ENCODE measurements at places on chromosomes 7 and 10.

- DNase-seq: no peak
Observed at GRCh38 chr10:57468894-57469432, 798.7 kb downstream of the IPMK start.

GRCh38 chr7:135713836-135714470, 14.0 kb downstream of the SLC13A4 start:
- DNase-seq: no peak

- no peak for DNase-seq
Observed at GRCh38 chr7:132103718-132104117, 472.6 kb downstream of the PLXNA4 start.

DNA sequence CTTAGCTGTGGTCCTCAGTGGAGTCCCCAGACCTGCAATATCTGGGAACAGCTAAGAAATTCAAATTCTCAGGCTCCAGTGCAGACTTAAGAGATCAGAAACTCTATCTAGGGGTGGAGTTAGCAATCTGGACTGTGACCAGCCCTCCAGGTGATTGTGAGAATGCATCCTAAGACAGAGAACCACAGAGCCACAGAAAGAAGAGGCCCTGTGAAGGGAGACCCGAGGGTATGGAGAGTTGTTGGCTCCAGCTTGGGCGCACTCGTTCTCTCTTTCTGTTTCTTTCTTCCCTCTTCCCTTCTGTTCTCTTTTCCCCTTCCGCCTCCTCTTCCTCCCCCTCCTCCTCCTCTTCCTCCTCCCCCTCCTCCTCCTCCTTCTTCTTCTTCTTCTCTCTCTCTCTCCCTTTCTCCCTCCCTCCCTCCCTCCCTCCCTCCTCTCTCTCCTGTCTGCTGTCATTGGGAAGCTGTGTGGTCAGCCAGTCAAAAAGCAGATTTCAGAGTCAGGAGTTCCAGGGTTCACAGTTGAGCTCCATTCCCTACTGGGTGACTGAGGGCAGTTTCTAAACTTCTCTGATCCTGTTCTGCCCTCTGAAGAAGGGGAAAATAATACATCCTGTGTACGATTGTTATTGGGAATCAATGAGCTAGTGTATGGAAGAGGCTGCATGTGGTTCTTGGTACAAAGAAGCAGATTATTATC, 62.1 kb upstream of the STEAP1B start:
- DNase-seq: no peak

- no peak for DNase-seq
Observed at GRCh38 chr7:131895541-131896164, 339.2 kb upstream of the PODXL start.

GRCh38 chr7:111029574-111030251, 61.2 kb upstream of the LRRN3 start:
- peak; percentile 63 for DNase-seq

- DNase-seq: no peak
Observed at GRCh38 chr10:30822693-30823465, 193.3 kb upstream of the LYZL2 start.

DNA sequence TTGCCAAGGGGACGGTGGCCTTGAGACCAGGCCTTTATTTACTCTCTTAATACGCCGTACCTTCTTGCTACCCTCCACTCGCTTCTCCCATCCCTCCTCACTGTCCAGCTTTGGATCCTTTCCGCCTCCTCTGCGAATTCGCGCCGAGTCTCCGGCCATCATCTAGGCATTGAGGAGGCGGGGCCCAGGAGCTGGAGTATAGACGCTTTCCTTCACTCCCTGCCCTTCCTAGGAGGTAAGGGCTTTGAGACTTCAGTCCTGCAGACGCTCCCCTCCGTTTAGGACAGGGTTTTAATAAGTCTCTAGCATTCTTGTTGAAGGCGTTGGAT, 538 bp downstream of the TFAM start:
- DNase-seq: no peak

GRCh38 chr7:105209433-105209832, 179.3 kb downstream of the SRPK2 start:
- DNase-seq: no peak

- no peak for DNase-seq
Observed at GRCh38 chr7:2937701-2938513, 93.8 kb upstream of the GNA12 start.

DNA sequence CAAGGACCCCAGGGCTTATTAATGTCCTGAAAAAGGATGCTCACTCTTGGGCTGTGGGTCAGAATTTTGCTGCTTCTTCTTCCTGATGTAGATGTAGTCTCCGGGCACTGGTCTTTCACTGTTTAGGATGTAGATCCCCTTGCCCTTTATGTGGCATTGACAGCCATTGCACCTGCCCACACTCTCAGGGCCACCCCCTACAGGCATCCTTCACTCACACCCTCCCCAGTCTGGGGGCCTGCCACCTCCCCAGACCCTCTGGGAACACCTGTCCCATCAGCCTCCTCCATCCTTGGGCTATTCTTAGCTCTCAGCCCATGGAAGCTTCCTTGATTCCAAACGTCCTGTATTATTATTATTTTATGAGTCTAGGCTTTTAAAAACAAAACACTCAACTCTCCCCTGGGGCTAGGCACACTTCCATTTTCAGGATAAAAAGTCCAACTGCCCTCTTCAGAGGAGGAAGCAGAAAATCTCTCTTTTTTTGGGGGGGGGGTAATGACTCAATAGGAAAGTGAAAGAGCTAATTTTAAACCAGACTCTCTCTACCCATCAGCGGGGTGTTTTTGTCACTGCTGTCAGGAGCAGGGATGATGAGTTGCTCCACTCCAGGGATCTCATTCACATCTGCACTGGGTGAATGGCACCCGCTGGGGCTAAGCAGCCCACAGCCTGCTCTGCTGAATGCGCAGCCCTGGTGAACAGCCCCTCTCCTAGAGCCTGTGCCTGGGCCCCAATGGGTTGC, 11.5 kb upstream of the KLRG2 start:
- DNase-seq: no peak

DNA sequence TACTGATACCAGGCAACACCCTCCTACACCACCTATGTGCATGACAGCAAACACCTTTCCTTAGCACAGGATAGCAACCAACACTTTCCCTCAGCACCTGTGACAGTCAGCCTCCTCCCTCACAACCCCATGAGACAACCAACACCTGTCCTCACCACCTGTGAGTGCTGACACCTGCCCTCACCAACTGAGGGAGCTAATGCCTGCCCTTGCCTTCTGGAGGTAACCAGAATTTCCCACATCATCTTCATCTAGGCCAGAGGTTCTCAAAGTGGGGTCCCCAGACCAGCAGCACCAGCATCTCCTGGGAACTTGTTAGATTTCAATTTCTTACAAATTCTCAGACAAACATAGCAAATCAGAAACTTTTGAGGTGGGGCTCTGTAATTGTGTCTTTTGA, 112.5 kb downstream of the GRID1 start:
- no peak for DNase-seq

DNA sequence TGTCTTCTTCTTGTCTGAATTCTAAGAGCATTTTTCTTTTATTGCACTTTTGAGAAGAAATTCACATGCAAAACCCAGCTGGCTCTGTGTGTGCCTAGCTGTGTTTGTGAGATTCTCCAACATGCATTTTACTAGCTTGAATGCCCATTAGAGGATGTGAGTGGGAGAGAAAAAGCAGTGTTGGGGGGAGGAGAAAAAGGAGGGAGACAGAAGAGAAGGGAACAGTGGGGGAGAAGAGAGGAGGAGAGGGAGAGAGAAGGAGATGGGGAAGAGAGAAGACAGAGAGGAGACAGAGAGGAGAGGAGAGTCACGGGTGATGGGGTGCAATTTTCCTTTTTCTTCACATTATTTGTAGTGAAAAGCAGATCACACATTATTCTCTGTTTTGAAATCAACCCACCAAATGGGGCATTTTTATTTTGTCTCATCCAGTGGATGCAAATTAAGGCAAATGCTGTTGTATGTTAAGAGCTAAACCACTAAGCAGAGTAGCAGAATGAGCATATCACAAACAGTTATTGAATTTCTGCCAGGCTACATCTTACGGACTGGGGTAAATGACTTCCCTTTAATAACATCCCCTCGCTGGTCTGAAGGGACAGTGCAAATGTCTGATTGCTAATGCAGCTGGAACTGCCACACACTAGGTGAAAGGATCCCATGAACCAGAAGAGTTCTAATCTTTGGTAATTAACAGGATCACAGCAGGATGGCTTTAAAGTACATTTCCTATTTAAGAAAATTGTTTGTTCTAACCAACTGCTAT, 849 bp downstream of the LRRN3 start:
- DNase-seq: no peak

DNA sequence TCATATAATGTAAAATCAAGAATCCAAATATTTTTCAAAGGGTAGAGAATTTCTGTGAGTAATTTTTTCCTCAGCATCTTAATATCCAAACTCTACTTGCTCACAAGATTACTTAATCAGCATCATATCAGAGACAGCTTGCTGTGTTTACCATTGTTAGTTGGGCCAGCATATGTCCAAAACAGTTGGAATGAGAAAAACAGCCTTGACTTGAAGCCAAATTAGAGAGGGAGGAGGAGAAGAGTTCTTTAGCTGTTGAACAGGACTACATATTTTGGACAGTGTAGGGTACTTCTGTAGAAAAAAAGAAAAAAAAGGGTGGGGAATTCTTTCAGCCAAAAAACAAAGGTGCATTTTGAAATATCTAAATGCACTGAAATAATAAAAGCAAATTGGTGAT, 69.8 kb downstream of the HDAC9 start:
- no peak for DNase-seq

- no peak for DNase-seq
Observed at GRCh38 chr7:53600296-53600695, 564.9 kb downstream of the POM121L12 start.

GRCh38 chr7:16264823-16265804, 156.2 kb downstream of the CRPPA start:
- DNase-seq: no peak

DNA sequence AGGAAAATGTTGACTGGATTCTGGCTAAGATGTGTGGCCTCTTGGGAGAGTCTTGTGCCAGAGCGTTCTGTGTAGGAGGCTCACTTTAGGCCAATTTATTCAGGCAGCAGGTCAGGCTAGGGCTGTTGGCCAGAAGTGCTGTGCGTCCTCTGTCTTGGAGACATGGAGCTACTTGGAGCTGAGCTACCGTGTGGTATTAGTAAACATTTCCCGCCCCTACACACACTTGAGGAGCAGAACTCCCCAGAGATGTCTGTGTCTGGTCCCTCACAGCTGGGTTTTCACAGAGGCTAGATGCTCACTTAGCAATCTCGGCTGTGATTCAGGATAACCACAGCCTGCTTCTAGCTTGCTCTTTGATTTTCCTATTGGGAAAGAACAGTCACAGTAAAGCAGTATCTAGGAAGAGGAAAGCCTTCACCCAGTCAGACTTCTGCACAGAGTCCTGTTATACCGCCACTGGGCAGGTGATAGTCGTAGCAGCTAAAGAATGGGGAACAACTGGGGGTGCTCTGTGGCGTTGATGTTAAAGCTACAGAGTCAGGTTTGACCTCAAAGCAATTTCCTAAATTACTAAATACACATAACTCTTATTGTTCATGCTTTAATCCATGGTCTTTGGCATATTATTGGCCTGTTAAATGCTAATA, 86.7 kb downstream of the MDFIC start:
- DNase-seq: no peak

- DNase-seq: peak; percentile 9
Observed at GRCh38 chr10:72846238-72846637, 47.3 kb upstream of the OIT3 start.

DNA sequence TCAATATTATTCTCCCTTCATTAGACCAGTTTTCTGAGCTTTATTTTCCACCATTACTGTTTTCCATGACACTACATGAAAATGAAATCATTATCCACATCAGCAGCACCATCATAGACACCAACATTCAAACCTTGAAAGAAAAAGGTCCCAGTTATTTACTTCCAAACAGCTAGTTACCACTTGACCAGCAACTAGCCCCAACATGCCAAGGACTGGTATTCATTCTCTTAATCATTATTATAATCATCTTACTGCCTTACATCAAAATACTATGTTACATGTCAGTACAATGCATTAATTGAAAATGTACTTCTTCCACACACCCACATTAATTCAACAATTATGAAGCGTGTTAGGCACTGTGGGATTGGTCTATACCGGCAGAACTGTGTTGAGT, 199.4 kb downstream of the TSPAN12 start:
- no peak for DNase-seq

DNA sequence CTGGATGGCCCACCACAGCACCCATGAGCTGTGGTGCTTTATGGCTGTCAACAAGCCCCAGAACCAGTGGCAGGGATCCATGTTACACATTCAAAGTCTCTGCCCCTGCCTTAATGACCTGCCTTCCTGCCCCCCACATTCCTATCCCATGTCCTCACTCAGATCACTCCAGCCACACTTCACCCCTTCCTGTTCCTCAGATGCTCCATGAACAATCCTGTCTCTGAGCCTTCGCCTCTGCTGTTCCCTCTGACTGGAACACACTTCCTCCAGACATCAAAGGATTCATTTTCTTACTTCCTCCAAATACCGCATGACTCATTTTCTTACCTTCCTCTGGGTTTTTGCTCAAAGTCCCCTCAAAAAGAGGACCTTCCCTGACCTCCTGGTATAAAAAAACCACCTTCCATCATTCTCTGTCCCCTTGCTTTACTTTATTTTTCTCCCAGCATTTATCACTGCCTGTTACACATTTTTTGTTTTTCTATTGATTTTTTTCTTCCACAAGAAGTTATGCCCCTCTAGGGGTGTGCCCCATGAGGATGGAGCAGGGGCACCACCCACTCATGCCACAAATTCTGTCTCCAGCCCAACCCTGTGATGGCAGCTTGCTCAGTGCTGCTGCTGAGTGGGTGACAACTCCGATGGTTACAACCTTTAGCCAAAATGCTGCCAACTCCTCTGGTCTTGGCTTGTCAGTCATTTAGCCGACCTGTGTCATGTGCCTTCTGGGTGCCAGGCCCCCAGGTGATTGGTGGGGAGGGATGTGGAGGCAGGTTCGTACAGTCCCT, 18.2 kb downstream of the COL13A1 start:
- no peak for DNase-seq

GRCh38 chr7:27922907-27923641, 183.1 kb downstream of the TAX1BP1 start:
- no peak for DNase-seq

- no peak for DNase-seq
Observed at GRCh38 chr10:6625428-6625827, 45.4 kb upstream of the PRKCQ start.

GRCh38 chr7:16603633-16604032, 41.9 kb downstream of the ANKMY2 start:
- no peak for DNase-seq

GRCh38 chr10:71075086-71075758, 137.1 kb upstream of the UNC5B start:
- no peak for DNase-seq

DNA sequence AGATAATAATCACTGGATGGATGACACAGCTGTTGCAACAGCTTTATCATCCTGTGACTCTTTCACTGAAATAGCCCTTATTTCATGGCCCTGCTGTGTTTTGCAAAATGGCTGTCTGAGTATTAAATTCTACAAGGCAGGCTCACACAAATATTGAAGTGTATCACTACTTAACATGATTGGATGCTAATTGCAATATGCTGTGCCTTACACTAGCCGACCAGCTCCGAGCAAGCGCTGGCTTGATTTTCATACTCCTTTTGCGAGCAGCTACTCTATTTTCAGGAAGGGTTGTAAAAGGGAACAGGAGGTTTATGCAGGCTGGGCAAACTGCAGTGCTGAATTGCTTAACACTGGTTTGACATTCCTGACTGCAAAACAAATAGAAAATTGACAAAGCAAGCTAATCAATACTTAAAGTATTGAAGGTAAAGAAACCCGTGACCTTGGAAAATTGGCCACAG, 121.6 kb downstream of the CACNB2 start:
- no peak for DNase-seq

GRCh38 chr10:109727436-109727835, 195.9 kb downstream of the XPNPEP1 start:
- DNase-seq: no peak
